SIG-M5 (cell line): ENCODE measurements at places on chromosomes 1 and 21.

DNA sequence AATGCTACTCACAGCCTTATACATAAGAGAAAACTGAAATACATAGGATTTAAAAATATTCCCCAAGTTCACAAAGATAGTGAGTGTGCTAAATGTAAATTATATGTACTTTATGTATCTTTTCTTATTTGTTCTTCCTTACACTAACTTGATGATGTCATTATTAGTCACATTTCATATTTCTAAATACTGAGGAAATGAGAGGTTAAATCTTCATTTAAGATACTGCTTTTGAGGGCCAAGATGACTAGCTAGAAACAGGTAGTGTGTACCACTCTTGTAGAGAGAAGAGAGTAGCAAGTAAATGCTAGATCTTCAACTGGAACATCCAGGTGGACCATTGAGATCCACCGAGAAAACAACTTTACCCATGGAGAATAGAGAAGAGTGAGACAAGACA lies 29.8 kb downstream of the PYHIN1 start:
- no peak for DNase-seq

DNA sequence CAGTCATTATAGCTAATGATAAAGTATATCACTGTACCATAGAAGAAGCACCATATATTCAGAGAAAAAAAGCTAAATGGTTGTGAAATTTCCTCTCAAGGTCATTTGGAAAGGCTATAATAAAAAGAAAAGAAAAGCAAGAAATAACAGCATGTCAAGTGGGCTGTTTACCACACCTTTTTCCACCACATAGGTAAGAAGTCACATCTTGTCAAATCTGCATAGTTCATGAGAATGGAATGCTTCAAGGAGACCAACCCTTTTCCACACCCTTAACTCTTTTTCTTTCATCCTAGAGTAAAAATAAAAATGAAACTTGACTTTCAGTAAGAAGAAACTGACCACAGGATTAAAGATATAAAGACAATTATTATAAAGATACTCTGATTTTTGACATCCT lies 91.2 kb downstream of the ATP6V1G3 start:
- DNase-seq, result no peak

DNA sequence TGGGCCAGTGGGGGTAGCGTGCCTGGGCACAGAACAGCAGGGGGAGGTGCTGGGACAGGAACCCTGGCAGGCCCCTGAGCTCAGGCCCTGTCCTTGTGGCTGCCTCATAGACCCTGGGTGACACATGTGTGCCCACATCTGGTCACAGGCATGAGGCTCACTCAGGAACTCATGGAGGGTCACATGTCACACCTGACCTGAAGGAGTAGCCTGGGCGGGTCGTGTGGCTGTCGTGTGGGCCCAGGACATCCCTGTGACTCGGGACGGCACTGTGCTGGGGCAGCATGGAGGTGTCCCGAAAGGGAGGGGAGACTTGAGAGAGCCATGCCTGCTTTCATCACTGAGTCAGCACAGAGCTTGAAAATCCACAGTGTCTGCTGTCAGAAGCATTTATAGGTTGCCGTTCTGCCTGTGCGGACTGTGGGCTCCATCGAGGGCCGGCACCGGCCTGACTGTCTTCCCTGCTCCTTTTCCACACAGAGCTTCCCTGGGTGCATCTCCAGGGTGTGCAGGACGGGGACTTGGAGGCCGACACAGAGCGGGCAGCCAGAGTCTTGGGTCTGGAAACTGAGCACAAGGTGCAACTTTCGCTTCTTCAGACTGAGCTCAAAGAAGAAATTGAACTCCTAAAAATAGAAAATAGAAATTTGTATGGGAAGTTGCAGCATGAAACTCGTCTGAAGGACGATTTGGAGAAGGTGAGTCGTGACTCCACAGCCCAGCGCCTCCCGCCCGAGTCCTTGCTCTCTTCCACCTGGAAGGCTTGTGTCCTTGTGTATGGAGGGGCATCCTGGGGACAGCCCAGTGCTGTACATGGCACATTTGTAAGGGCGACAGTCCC lies 32.8 kb downstream of the PCNT start:
- no peak for DNase-seq

DNA sequence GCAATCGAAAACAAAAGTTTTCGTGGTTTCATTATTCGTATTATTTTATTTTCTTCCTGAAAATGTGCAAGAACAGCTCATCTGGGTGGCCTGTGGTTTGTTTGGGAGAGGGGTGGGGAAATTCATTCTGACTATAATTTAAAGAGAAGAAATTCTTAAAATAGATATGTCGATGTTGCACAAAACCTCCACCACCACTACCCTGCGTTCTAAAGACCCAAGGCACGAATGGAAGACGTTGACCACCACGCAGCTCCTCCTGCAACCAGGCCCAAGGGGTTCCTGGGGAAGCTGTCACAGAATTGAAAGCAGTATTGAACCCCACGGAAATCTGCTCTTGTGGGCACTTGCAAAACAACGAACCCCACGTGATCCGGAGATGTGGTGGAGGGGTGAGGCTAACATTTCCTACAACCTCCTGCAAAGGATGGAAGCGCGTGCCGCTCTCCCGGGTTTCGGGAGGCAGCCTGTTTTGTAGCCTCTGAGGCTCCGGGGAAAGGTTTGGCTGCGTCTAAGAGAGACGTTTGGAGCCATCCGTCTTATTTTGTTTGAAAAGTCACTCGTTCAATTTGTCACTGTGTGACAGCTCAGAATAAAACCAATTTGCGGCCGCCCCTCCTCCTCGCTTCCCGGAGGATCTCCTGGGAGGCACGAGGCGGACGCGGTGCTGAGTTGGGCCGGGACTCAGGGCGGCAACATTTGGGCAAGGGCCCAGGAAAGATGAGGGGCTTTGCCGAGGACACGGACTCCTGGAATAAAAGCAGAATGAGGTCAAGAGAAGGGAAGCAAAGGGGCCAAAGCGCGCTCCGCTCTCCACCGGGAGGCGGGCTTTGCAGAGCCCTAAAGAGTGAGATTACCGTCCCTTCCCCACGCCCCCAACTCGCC lies 810 bp upstream of the HLX start:
- DNase-seq, result peak; percentile 92

- DNase-seq, result no peak
Observed at GRCh38 chr1:61192663-61193330, 110.4 kb downstream of the NFIA start.

DNA sequence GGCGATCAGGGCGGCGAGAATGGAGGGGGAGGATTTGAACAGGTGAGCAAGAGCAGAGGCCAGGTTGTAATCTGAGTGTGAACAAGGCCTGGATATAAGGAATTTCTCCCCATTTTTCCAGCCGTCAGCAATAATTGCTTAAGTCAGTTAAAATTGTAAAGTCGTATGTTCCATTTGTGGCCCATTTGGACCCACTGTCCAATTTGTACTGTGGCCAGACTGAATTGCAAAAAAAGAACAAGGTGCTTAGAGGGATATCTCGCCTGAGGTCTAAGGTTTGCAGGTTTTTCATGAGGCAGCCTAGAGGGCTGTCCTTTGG lies 1.0 kb downstream of the ERVH48-1 start:
- no peak for DNase-seq

- no peak for DNase-seq
Observed at GRCh38 chr1:164177118-164177517, 381.9 kb upstream of the PBX1 start.

DNA sequence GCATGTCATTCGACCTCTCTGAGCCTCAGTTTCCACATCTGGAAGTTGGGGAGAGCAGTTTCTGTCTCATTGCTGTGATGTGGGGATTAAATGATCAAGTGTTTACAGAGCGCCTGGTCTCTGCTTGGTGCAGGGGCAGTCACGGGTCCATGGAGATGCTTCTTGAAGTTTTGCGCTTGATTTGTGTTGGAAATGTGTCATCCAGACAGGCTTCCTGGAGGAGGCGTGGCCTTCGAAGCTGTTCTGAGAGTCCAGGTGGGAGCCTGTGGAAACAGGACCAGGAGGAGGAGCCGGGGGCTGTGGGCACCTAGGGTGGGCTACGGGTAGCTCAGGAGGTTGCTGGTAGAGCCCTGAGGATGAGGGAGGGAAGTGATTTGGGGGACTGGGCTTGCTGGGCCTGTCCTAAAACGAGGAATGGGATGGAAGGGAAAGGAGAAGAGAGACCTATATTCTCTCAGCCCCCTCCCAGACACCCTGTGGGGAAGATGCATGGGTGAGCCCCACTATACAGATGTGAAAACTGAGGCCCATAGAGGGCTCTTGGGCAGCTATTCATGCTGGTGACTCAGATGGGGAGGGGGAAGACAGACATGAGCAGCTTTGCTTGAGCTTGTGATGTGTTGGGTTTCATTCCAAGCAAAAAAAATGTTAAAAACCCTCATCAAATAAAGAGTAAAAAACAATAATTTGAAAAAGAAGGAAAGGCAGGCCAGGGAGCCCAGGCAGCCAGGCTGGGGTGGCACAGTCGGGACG lies 107.2 kb upstream of the WNT4 start:
- no peak for DNase-seq

DNA sequence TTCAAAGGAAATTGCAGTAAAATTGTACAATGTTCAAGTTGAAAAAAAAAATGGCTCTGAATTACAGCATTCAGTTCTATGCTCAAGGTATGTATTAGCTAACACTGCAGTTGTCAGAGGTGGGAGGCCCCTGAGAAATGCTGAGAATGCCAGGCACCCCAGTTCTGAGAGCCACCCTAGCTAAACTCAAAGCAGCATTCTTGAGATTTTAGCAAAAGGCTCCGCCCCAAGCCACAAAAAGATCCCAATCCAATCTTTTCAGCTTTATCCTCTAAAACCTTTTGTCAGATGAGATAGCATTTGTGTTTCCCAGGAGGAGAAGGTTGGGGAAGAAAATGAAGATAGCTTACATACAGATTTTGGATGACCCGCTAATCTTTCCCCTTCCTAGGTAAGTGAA lies 68.8 kb downstream of the SMYD2 start:
- DNase-seq, result no peak

- no peak for DNase-seq
Observed at GRCh38 chr1:36126797-36127500, 1.9 kb upstream of the COL8A2 start.

- no peak for DNase-seq
Observed at GRCh38 chr1:77538956-77539518, 143.4 kb downstream of the ZZZ3 start.

DNA sequence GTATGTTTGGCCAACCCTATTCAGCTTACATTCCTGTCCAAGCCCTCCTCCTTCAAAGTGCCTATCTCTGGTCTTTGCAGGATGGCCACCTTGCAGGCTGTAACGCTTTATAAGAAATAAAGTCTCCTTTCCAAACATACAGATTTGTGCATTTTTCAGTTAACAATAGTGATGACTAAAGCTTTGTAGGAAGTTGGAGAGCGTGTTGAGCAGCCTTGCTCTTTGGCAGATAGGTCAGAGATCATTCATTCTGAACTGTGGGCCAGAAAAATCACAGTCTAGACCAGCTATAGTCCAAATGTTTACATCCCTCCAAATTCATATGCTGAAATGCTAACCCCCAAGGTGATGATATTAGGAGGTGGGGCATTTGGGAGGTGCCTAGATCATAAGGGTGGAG lies 34.0 kb upstream of the FAM89A start:
- no peak for DNase-seq

DNA sequence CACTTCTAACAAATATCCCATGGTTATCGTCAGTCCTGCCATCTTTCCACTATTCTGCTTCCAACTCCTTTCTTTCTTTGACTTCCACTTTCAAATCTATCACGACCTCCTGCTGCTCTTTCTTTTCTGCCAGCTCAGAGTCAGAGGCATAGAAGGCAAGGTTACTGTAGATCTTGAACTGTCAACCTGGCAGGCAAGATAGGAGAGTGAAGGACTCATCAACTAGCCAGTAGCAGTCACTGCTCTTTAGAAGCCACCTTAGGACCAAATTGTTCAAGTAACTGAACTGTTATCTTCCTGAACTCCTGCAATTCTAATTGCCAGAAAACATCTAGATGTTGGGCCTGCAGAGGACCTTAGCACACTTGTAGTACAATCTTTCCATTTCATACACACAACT lies 13.1 kb upstream of the FCER1A start:
- no peak for DNase-seq

GRCh38 chr1:244205171-244205570 lies 154.1 kb downstream of the ZBTB18 start:
- no peak for DNase-seq

GRCh38 chr1:76625886-76626678 lies 241.2 kb upstream of the ST6GALNAC5 start:
- no peak for DNase-seq

- DNase-seq, result no peak
Observed at GRCh38 chr1:209406595-209406994, 176.9 kb upstream of the CAMK1G start.
